ENCODE measurements at places on chromosomes 13 and 19.

DNA sequence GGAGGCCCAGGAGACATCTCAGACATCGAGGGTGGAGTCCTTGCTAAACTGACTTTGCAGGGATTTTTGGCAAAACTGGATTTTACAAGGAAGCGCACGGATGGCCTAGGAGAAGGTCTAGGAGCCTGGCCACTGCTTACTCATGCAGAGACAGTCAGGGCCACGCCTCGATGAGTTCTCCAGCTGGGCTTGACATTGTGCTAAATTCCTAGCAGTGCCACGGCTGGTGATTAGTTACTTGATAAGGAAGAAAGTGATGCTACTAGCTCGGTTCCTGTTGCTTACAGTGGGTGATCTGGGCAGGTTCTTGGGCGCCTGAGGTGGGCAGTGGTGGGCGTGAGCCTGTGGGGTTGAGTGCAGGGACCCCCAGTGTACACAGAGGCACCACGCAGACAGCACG lies 143.4 kb downstream of the SOX1 start:
- DNase-seq, result no peak

DNA sequence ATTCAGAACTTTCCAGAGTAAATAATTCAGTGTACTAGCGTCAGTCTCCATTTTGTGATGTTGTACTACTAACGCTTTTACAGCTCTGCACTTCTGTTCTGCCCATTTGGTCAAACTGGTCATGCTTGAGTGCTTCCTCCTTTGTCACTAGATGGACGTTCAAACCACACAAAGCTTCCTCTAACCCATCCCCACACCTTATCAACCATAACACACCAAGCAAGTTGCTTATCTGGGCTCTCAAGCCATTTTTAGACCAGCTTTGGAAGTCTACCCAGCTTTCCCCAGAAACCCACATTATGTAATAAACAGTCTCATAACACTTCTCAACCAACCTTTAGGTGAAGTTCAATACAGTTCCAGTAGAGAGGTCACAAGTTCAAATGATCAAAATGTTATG lies 2.3 kb upstream of the ZNF347 start:
- no peak for DNase-seq

DNA sequence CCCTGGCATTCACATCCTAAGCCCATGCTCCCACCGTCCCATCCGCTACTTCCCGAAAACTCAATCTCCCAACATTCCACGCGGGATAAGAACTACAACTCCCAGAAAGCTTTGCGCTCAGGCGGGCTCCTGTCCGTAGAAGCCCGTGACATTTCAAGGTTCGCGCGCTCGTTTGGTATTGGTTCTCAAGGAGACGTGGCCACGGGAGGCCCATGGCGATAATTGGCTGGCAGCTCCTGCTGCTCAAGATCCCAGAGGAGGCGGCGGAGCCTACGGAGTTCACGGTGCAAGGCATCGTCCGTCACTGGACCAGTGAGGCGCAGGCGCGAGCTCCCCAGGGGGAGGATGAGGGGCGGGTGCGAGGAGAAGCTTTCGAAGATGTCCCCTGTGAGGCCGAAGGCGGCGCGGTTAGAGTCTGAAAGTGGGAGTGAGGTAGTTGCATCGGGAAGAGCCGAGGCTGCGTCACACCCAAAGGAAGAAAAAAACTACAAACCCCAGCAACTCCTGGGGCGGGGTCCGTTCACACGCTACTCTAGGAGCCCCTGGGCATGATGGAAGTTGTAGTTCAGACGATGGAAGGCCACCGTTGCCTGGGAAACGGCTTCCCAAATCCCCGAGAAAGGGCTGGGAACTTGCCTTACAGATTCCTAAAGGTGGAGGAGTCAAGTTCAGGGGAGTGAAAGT lies 1.2 kb upstream of the MAMSTR start:
- DNase-seq, result peak; percentile 89

GRCh38 chr13:106103779-106104178 lies 431.7 kb downstream of the EFNB2 start:
- DNase-seq, result no peak

GRCh38 chr19:19403373-19403901 lies 2.0 kb upstream of the GATAD2A start:
- DNase-seq, result peak; percentile 5

- DNase-seq, result no peak
These were observed 95.1 kb downstream of the TSHZ3 start for GRCh38 chr19:31254180-31254551.

DNA sequence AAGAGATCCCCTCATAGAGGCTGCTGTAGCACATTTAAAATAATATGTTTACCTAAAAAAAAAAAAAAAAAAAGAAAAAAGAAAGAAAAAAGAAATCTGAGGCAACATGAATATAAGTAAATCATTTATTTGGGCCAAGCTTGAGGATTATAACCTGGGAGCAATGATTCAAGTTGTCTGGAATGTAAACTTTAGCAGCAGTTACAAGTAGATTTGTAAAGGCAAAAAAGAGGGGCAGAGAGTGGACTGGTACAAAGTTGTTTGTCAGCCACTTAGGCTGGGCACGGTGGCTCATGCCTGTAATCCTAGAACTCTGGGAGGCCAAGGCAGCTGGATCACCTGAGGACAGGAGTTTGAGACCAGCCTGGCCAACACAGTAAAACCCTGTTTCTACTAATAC lies 11.3 kb downstream of the ZNF43 start:
- DNase-seq, result no peak

GRCh38 chr13:36163809-36164308 lies 32.7 kb upstream of the DCLK1 start:
- no peak for DNase-seq

GRCh38 chr19:1052349-1052975 lies 12.6 kb downstream of the ABCA7 start:
- no peak for DNase-seq

DNA sequence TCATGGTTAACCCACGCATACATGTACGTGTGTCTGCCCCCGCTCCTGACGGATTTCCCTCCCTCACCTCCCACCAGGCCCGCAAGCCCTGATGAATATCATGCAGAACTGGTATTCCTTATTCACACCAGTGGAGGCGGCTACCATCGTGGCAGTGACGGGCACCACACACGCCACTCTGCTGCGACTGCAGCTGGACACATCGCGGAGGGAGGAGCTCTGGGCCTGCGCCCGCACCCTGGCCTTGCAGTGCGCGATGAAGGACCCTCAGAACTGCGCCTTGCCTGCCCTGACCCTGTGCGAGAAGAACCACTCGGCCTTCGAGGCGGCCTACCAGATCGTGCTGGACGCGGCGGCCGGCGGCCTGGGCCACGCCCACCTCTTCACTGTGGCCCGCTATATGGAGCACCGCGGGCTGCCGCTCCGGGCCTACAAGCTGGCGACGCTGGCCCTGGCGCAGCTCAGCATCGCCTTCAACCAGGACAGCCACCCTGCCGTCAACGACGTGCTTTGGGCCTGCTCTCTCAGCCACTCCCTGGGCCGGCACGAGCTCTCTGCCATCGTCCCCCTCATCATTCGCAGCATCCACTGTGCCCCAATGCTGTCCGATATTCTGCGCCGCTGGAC lies 35.0 kb downstream of the ZSWIM4 start:
- no peak for DNase-seq

DNA sequence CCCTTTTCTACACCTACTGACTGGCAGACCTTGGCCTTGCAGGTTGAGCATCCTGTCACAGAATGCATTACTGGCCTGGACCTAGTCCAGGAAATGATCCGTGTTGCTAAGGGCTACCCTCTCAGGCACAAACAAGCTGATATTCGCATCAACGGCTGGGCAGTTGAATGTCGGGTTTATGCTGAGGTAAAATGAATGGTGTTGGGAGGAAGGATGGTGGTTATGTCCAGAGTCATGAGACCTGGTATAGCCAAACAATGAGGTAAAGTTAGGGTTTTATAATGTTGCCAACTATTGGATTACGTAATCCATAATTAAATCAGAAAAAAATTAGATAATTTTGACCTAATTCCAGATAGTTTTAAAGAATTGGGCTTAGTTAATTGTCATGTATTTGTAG lies 212.5 kb downstream of the PCCA start:
- DNase-seq, result no peak

DNA sequence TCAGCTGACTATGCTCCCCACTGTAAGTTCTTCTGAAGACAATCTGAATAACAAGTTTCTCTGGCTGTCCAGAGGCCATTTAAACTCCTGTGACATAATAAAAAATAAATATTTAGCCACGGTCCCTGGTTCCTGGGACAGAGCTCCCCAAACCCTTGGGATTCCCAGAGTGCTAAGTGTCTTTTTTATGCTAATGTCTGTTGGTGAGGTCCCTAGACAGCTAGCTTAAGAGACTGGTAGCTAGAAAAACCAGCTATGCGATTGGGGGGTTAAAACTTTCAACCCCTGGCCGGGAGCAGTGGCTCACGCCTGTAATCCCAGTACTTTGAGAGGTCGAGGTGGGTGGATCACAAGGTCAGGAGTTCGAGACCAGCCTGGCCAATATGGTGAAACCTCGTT lies 5.9 kb downstream of the EPSTI1 start:
- no peak for DNase-seq

GRCh38 chr13:73018336-73018735 lies 40.5 kb upstream of the KLF5 start:
- DNase-seq, result no peak
